Cerebellar nuclear complex (tissue), 1 donor: ENCODE measurements at places on chromosomes 7 and 10.

- no peak for DNase-seq
These were observed 9.2 kb upstream of the ZNF22 start for GRCh38 chr10:44991571-44991970.

DNA sequence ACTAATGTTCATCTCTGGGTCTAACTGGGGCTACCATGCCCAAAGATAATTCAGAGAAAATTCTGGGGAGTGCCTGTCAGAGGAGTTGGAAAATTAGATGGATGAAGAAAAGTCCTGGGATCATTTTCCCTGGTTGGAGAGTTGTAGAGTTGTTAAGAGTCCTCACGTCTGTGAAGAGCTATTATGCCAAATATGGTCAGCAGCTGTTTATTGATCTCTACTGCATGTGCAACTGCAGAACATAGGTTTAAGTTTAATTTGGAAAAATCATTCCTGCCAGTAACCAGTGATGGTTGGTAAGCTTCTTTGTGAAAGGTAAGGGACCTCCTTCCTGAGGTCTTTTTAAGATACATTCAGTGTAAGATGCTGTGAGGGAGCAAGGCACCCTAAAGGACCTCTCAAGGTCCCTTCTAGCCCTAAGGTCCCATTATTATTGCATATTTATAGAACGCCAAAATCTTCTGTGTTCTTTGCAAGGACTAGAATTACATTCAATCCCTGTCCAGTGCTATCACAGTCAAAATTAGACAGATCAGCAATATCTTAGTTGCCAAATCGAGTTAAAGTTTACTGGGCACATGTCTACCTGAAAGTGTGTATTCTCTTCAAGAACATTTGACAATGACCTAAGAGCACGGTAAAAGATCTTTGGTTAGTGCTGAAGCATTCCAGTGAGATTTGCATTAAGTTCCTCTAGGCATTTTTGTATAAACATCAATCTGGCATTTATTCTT lies 62.7 kb downstream of the VTI1A start:
- DNase-seq = no peak

DNA sequence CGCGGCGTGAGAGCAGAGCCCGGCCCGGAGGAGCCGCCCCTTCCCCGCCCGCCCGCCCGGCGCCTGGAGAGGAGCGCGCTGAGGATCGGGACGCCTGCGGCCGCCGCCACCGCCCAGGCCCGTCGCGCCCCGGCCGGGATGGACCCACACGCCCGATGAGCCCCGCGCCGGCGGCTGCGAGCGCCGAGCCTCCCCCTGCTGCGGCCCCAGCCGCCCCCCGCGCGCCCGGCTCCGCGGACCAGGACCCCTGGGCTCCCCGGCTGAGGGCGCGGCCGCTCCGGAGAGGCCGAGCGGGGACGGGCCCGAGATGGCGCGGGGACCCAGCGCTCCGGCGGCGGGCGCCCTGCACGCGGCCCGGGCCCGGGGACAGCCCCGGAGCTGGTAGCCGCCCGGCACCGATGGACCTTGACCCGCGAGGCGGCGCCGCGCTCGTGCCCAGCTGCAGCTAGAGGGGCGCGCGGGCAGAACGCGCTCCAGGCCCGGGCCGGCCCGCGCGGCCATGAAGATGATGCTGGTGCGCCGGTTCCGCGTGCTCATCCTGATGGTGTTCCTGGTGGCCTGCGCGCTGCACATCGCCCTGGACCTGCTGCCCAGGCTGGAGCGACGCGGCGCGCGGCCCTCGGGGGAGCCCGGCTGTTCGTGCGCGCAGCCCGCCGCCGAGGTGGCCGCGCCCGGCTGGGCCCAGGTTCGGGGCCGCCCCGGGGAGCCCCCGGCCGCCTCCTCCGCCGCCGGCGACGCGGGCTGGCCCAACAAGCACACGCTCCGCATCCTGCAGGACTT lies 520 bp downstream of the FAM20C start:
- no peak for DNase-seq

DNA sequence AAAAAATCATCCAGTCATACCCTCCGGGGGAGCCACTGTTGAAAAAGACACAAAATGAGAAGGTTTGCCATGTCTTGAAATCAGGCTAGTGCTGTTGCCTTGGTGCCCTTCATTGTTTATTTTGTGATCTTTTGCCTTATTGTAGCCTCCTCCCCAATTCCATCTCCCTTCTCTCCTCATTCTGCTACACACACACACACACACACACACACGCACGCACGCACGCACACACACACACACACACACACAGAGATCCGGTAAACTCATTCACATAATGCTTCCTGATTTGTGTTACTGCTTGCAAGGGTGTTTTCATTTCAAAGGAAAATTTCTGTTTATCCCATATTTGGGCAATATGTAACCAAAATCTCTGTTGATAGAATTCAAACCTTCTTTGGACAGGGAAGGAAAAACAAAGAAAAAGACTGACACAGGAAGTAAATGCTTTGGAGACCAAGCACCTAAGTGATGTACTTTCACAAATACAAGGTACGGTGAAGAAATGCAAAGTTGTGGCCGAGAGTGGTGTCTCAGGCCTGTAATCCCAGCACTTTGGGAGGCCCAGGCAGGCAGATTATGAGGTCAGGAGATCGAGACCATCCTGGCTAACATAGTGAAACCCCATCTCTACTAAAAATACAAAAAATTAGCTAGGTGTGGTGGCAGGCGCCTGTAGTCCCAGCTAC lies 141.1 kb upstream of the CDK13 start:
- DNase-seq = no peak

DNA sequence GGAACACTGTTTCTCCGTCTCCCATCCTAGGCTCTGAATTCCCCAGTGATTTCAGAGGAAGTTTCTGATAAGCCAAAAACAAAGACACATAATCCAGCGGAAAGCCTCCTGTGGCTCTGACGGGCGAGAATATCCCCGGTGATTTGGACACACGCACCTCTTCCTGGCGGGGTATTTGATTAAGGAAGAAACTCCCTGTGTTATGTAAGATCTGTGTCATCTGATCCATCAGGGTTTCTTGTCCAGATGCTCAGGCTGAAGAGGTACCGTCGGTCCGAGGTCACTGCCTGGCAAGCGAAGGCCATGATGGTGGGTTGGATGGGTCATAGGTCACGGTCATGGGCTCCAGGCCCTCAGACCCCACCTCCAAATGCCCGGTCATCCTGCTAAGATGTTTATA lies 39.6 kb upstream of the DNAJB6 start:
- DNase-seq = no peak

DNA sequence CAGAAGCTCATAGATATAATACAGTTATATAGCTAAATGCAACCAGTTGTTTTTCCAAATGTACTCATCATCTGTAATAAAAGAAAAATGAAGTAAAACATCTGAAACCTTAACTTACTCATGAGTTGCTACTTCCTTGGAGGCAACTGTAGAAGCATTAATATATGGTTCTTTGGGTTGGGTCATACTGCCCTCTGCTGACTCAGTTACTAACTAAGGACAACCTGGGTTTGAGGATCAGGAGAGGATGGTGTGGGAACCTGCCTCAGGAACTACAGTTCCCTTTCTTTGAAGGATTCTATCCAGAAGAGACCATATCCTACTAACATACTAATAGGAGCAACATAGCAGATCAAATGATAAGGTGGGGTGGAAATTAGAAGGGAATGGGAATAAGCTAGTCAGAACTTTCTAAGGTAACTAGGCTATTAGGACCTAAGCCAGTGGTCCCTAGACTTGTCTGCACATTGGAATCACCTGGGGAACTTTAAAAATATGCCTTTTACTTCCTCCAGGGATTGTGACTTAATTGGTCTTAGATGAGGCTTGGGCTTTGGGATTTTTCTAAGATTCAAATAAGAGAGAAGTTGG lies 20.7 kb downstream of the COX15 start:
- no peak for DNase-seq
